ENCODE measurements at places on chromosomes 13 and 19. TPM values are rescaled to one million over a fixed set of nuclear protein-coding genes. Genes with fewer than 3 reads are reported as not detected.

GRCh38 chr19:19382118-19382517, 23.4 kb upstream of the GATAD2A start:
- no peak for DNase-seq

GRCh38 chr19:17680230-17680722, 7.9 kb downstream of the UNC13A start:
- DNase-seq: peak; percentile 31

- DNase-seq: peak; percentile 64
Observed at GRCh38 chr13:71867131-71867814, at the start of gene DACH1. TSS of gene DACH1 (minus strand) at chr13:71867204.

DNA sequence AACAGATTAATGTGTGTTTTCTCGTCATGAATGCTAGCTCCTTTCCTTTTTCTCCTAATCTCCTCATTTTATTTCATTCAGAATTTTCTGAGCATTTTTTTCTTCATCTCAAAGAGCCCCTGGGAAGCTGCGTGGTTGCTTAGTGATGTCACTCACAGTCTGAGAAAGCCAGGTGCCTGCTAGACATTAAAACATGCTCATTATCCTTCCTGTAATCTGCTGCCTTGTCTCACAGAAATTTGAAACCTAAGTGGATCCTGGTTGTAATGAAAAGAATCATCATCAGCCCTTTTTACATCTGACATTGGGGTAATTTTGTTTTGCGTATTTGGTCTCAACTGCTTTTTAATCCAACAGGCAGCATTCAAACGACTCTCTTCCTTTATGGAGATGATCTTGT, 108.2 kb upstream of the RNF113B start:
- DNase-seq: no peak

- DNase-seq: no peak
Observed at GRCh38 chr13:65697843-65698242, 1532.3 kb downstream of the PCDH9 start.

DNA sequence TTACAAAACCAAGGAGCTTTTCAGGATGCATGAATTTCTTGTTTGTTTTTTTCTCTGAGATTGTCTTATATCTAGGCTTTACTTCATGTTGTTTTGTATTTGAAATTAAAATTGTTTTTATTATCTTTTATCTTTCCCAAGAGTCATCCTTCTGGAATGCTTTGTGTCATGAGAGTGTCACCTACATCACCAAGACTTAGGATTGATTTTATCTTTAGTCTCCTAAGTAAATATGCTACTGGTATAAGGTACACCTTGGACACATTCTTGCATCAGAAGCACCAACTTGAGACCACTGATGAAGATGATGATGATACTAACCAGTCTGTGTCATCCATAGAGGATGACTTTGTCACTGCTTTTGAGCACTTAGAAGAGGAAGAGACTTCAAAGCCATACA, 26.4 kb downstream of the AKAP11 start:
- DNase-seq: no peak

Gene DCT
- not detected for total RNA-seq

Gene TBXA2R
- 7.3 TPM for total RNA-seq

DNA sequence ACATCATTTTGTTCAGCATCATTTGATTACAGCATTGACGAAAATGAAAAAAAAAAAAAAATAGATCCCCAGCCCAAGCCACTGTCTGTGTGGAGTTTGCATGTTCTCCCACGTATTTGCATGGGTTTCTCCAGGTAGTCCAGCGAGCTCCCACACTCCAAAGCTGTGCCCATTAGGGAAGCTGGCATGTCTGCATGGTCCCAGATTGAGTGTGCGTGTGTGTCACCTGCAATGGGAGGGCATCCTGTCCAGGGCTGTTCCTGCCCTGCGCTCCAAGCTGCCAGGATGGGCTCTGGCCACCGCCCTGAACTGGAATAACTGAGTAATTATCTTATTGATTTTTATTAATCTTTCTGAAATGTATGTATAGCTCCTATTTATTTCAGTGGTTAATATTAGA, 88.6 kb downstream of the KLF12 start:
- DNase-seq: no peak

GRCh38 chr19:45153339-45154063, 7.3 kb downstream of the NKPD1 start:
- DNase-seq: peak; percentile 71

DNA sequence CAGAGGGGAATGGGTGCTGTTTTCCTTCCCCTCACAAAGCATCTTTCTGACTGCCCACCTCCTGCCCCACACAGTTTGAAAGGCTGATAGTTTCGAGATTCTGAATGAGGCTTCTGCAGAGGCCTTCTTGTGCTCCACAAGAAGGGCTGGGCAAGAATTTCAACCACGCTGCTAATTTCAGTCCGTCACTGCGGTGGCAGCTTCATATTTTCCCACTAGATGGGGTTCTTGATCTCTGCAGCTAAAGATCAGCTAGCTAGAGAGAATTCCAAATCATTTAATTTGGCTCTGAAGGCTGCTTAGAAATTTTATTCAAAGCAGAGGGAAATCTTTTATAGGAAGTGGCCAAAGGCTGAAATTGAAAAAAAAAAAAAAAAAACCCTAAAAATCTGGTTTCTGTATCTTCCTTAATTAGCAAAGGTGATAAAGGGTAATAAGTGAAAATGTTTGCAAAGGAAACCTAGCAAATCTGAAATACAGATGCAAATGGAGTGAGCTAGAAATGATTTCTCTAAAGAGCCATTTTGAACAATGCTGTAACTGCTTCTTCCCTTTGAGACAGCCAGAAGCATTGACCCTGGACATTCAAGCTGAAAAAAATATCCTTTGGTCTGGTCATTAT, 38.0 kb upstream of the C13orf42 start:
- DNase-seq: peak; percentile 52

Data from endothelial cell (in vitro differentiated cells).